Activated CD4-positive, alpha-beta memory T cell treated with anti-CD3 and anti-CD28 coated beads for 36 hours (primary cell): ENCODE measurements at places on chromosomes 13 and 19. TPM values are rescaled to one million over a fixed set of nuclear protein-coding genes. Genes with fewer than 3 reads are reported as not detected.

Gene SNRPD2
- total RNA-seq = 789 TPM

Gene IZUMO2
- not detected for total RNA-seq

- no peaks in the 10 kb centered on the region for H3K4me1 ChIP-seq
- no peak overlapping the region for H3K27ac ChIP-seq
- DNase-seq = no peak
- H3K36me3 ChIP-seq = no peaks in the 10 kb centered on the region
Observed at GRCh38 chr13:89982407-89983095, 1364.9 kb upstream of the MIR17HG start.

Gene SYCN
- total RNA-seq = not detected

DNA sequence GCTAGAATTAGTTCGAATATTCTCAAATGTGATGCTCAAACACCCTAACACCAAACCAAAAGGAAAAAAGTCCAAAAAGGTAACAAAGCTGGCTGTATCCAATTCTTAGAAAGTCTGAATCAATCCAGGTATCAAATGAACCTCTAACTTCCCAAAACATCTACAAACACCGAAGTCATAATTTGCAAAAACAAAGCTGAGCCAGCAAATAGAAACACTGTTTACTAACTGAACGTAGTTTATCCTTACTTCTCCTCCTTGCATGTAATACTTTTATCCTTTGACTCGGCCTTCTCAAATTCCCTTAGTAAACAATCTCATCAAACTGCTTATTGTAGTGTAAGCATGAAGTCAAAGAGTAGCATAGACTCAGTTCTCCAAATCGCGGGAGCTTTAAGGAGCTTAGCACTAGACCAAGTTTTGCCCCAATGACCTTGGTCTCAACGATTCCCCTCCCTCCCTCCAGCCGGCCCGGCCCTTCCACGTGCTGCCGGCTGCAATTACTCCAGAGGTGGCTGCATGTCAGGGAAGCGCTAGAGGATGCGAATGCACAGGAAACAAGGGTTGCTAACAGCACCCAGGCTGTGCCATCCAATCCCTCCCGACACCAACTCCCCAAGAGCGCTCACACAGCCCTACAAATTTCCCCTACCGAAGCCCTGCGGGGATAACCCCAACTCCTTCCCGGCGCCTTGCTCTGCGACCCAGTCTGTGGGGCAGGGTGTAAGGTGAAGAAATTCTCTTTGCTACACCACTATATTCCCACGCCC is 693 bp downstream of the XPO4 start:
- peak overlapping the region; percentile 95 for H3K4me3 ChIP-seq
- peak overlapping the region; percentile 80 for H3K27ac ChIP-seq
- peak; percentile 48 for DNase-seq
- peaks cover 13% of the 10 kb centered on the region for H3K36me3 ChIP-seq
- peaks cover 37% of the 10 kb centered on the region for H3K4me1 ChIP-seq

DNA sequence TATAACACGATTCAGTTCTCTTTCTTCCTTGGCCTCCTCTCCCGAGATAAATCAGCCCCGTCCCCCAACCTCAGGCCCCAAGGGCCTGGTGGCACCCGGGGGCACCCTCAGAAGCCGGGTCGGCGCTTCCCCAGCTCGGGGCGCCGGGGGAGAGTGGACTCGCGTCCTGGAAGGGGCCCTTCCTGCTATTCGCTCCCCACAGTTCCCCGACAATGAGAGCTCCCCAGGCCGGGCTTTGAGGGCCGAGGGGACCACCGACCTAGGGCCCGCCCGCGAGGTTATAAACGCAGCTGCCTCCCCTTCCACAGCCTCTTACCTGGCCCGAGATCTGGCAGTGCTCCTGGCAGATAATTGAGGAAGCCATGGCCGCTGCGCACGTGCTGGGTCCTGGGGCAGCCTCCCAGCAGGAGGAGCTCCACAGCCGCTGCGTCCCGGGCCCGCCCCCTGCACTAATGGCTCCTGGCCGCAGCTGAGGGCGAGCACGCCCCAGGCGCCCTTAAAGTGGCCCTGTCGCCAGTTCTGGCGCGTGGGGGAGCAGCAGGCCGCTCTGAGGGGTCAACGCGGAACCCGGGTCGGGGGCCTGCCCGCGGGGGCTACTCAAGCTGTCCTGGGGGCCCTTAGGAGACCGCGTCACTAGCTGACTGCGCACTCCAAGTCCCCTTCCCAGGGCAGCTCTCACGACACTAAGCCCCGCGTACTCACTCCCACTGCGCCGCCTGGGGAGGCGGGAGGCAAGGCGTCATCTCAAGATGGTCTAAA is at the start of gene SOHLH2:
TSS of gene SOHLH2 (minus strand) at position 394 of the 759 bp plus-strand sequence. CDS start at position 364, 30 bp downstream.
- H3K36me3 ChIP-seq = no peaks in the 10 kb centered on the region
- no peak within 1 kb of the TSS for H3K4me3 ChIP-seq

GRCh38 chr19:43624933-43625332 is 5.5 kb upstream of the ZNF428 start:
- no peaks in the 10 kb centered on the region for H3K36me3 ChIP-seq
- peak; percentile 94 for DNase-seq
- peaks cover 8% of the 10 kb centered on the region for H3K27me3 ChIP-seq
- no peak overlapping the region for H3K27ac ChIP-seq

- H3K27ac ChIP-seq = no peak overlapping the region
- no peak for DNase-seq
- H3K27me3 ChIP-seq = peaks cover 12% of the 10 kb centered on the region
- no peaks in the 10 kb centered on the region for H3K36me3 ChIP-seq
- no peak overlapping the region for H3K4me3 ChIP-seq
Observed at GRCh38 chr13:75194717-75195462, 287.1 kb downstream of the TBC1D4 start.

DNA sequence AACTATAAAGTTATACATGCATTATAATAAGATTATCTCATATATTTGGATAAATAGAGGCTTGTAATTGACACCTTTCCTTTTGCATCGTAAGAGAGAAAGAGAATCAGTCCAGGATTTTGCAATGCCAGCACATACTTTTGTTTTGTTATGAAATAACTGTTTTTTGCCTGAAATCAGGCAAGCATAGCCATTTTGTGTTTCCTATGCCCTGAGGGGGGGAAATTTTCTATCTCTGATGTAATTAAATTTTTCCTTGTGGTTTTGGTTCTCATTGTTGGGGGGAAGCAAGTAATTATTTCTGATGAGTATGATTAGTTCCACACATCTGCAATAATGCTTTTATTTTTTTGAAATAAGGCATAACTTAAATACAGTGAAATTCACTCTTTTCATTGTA is 229.4 kb downstream of the NDFIP2 start:
- H3K36me3 ChIP-seq = no peaks in the 10 kb centered on the region
- H3K4me3 ChIP-seq = no peak overlapping the region
- no peak for DNase-seq
- H3K27me3 ChIP-seq = no peaks in the 10 kb centered on the region

GRCh38 chr19:35380450-35381124 is 9.7 kb downstream of the GPR42 start:
- peaks cover 2% of the 10 kb centered on the region for H3K36me3 ChIP-seq
- peaks cover 5% of the 10 kb centered on the region for H3K4me1 ChIP-seq
- H3K27me3 ChIP-seq = peaks cover 18% of the 10 kb centered on the region
- no peak for DNase-seq
- no peak overlapping the region for H3K4me3 ChIP-seq

GRCh38 chr13:50401049-50401505 is 385.8 kb downstream of the KCNRG start:
- peaks cover 2% of the 10 kb centered on the region for H3K27me3 ChIP-seq
- H3K27ac ChIP-seq = no peak overlapping the region
- H3K4me3 ChIP-seq = no peak overlapping the region
- no peaks in the 10 kb centered on the region for H3K36me3 ChIP-seq
- no peak for DNase-seq

DNA sequence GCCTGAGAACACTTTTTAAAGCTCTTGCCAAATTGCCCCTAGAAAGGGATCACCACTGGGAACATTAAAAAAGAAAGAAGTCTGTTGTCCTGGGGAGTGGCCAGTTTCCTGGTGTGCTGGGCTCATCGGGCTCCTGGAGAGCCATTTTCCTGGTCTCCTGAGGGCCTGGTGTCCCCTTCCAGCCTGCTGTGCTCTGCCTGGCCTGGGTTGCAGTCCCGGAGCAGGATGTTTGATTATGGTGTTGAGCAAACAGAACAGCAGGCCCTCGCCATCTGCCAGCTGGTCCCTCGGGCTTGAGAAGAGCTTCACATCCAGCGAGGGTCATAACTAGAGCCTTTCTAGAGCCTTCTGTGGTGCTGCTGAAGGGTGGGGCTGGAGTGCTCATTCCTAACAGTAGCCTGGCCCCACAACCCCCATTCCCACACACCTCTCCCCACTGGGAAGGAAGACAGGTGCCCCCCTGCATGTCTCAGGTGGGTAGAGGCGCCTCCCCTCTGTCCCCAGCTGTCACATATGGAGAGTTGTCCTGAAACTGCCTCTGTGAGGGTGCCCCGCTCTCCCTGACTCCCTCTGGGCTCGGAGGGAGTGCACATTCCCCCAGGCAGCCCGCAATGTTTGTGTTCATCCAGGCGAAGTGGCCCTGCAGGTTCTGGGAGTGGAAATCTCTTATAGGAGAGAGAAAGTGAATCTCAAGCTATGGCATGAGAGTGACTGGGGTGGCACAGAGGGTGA is 151.1 kb downstream of the SIPA1L3 start:
- H3K36me3 ChIP-seq = no peaks in the 10 kb centered on the region
- H3K27ac ChIP-seq = no peak overlapping the region
- no peak for DNase-seq
- H3K27me3 ChIP-seq = no peaks in the 10 kb centered on the region
- no peak overlapping the region for H3K4me3 ChIP-seq

DNA sequence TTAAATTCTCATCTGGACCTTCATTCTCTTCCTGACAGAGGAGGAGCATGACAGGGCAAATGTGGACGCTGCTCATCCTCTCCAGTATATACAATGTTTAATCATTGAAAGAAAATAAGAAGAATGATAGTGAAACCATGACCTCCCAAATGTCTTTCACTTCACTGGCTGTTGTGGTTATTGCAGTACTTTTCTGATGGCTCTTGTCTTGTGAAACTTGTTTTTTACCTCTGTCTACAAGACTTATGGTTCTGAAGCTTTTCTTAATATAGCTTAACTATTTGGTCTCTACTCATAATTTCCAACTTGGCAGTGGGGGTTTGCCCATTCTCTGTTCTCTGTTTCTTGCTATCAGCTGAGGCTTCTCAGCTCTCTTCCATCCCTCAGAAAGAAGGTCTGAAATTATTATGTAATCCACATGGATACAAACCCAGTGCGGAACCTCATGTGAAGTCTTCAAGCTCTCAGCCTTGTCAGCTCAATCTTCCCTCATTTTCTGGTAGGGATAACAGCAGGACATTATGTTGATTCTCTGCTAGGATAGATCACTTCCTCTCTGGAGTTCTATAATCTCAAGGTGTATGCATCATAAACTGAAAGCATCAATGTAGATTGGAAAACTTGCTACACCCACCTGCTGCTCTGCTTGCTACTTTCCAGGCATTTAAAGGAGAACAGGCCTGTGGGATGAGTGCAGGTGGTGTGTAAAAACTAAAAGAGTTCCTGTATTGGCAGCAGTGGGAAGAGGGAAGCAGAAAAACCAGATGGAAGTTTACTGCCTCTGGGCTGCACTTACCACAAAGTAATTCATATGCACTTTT is 250.3 kb upstream of the HTR2A start:
- H3K27me3 ChIP-seq = no peaks in the 10 kb centered on the region
- no peak overlapping the region for H3K27ac ChIP-seq
- no peaks in the 10 kb centered on the region for H3K36me3 ChIP-seq
- H3K4me3 ChIP-seq = no peak overlapping the region
- H3K4me1 ChIP-seq = no peaks in the 10 kb centered on the region

DNA sequence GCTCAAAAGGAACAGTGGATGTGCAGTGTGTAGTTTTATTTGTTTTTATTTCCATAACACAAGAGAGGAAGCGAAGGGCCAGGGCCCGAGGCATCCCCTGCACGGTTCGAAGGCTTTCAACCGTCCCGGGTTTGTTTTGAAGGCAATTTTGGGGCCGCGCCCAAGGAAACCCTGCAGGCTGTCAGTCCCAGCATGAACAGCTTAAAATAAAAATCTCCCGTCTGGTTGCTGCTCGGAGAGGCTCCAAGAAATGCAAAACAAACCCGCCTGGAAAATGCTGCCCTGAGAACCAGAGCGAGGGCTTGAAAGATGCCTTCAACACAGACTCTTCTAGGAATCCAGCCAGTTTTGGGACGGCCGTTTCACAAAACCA is 16.0 kb downstream of the LSM4 start:
- peaks cover 38% of the 10 kb centered on the region for H3K36me3 ChIP-seq
- DNase-seq = no peak
- H3K4me3 ChIP-seq = peak overlapping the region; percentile 96
- peaks cover 36% of the 10 kb centered on the region for H3K4me1 ChIP-seq
- H3K27me3 ChIP-seq = no peaks in the 10 kb centered on the region

Gene ATXN8OS
- total RNA-seq = not detected

GRCh38 chr13:74087357-74087756 is 46.8 kb downstream of the KLF12 start:
- H3K4me1 ChIP-seq = peaks cover 77% of the 10 kb centered on the region
- H3K27ac ChIP-seq = no peak overlapping the region
- peaks cover 10% of the 10 kb centered on the region for H3K36me3 ChIP-seq
- H3K27me3 ChIP-seq = no peaks in the 10 kb centered on the region

Gene OLFM2
- total RNA-seq = 0.59 TPM

DNA sequence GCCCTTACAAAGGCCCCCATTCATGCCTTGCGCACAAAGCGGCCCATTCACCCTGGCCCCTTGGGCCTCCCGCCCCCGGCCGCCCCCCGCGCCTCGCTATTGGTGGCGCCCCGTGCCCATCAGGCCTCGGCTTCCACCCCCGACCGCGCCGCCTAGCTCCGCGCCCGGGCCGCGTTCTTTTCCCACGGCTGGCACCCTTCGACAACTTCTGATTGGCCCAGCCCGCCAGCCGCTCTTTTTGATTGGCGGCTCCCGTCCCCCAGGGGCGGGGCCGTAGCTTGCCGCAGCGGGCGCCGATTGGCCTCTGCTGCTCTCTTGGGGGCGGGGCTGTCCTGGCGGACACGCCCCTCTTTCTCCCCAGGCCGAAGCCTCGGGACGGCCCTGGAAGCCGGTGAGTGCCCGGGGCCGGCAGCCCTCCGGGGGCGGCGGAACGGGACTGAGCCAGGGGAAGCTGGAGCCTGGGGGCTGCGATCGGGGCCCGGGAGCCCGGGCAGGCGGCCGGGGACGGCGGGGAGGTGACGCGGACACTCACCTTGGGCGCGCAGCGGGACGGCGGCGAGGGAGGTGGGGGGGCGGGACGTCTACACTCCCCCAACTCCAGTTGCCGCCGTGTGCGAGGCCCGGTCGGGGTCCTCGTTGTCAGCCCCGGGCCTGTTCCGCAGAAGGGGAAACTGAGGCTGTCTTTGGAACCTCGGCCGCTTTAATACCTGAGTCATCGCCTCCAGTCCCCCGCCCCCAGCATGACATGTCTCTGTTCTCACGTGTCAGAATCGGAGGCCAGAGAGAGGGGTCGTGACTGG is at the start of gene MYH14:
TSS of gene MYH14 (plus strand) at position 342 of the 800 bp plus-strand sequence. CDS start 6,744 bp downstream, outside the sequence.
- no peaks in the 10 kb centered on the region for H3K36me3 ChIP-seq
- H3K27ac ChIP-seq = no peak within 1 kb of the TSS
- no peak within 1 kb of the TSS for H3K4me3 ChIP-seq
- DNase-seq = peak; percentile 11

- no peaks in the 10 kb centered on the region for H3K36me3 ChIP-seq
- H3K27me3 ChIP-seq = peaks cover 3% of the 10 kb centered on the region
- H3K4me3 ChIP-seq = no peak overlapping the region
- H3K4me1 ChIP-seq = peaks cover 12% of the 10 kb centered on the region
Observed at GRCh38 chr13:45782327-45783045, 69.1 kb downstream of the SIAH3 start.

Gene LILRB5
- not detected for total RNA-seq
